ENCODE measurements at places on chromosomes 6 and 20.

GRCh38 chr6:151763938-151764680, 43.4 kb upstream of the ESR1 start:
- no peak for DNase-seq

DNA sequence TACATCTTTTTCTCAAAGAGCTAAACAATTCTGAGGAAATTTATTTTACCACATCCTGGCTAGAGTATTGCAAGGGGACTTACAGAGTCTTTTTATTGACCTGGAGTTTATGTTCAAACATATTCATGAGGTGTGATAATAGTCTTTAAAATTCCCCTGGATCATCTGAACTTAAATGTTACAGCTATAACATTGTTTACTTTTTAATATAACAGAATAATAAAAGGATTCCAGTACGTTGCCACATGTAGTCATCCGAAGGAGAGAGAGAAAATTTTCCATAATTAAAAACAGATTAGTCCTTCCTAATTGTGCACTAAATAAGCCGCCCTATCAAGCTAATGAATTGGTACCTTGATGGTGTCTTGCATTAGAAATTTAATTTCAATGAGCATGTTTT, 765.4 kb upstream of the MAP3K7 start:
- DNase-seq: no peak

DNA sequence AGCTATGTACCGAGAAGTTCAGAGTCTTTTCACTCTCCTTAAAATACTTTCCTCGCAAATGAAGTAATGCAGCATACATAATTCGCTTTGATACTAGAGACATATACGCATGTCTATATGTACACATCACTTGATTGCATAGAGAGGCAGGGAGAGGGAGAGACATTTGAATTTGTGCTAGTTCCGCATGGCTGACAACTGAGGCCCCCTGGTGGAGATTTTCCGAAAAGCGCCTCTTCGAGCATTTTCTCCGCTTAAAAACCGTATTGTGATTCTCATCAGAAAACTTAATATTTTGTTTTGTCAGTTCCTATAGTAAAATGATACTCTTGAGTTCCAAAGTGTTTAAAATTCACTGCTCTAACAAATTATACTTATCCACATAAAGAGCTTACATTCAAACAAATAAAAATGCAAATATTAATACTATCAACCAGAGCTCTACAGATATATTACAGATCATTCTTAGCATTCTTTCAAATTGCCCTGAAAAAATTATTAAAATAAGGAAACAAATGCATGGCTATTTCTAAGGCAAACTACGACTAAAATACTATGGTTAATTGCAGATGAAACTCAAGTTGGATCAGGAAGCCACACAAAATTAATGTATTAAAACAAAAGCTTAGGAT, 637 bp downstream of the MYLK4 start:
- no peak for DNase-seq

DNA sequence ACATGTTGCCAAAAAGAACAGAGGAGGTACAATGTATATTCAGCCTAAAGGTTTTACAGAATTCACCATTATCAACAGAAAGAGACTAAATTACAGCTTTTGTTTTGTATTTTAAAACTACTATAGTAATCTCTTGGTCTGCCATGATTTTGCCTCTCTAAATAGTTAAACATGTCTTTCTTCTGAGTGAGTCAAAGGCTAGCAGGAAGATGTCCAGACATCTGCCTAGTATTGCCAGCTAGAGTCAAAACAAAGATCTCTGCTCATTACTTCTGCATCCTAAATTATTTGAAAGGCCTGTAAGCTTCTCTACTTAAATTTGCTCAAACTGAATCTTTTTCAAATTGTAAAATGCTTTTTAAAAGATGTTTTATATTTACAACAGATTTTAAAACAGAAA, 8.8 kb downstream of the ASF1A start:
- no peak for DNase-seq

- no peak for DNase-seq
Observed at GRCh38 chr6:118974790-118975189, 39.8 kb upstream of the MCM9 start.

GRCh38 chr6:34813028-34813713, 21.3 kb downstream of the BLTP3A start:
- DNase-seq: no peak

- no peak for DNase-seq
Observed at GRCh38 chr20:46621492-46621891, 29.8 kb downstream of the SLC13A3 start.

GRCh38 chr6:297571-298232, 5.4 kb downstream of the DUSP22 start:
- no peak for DNase-seq

DNA sequence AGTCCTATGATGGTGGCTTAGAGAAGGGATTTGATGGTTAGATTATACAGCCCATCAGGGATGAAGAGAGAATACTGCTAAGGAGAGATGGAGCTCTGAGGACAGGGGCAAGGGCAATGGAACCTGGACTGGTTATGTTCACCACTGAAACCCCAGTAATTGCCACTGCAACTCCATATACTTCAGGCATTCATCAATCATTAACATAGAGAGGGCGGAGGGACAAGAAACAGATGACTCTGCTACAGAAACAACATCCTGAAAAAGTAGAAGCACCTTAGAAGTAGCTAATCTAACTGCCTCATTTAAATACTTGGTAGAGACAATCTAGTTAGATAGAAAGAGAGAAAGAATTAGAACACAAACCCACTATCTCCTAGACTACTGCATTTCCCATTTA, 89.8 kb downstream of the MDN1 start:
- DNase-seq: no peak

GRCh38 chr20:13492001-13492481, 146.7 kb downstream of the TASP1 start:
- no peak for DNase-seq

- peak; percentile 48 for DNase-seq
Observed at GRCh38 chr6:106223300-106223930, 102.1 kb downstream of the ATG5 start.

- DNase-seq: no peak
Observed at GRCh38 chr6:15946701-15947385, 182.0 kb upstream of the MYLIP start.

DNA sequence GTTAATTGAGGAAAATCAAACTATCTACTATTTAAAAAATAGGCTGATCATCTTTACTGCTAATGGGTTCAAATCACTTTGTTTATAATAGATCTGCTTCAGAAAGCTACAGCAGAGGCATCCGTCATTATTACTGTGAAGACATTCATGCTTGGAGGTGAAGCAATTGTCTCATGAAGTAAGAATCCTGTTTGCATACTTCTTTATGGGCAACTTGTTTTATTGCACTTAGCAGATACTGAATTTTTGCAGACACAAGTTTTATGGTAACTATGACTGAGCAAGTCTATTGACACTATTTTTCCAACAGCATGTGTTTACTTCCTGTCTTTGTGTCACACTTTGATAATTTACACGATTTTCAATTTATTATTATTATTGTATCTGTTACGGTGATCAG, 573.9 kb downstream of the RFPL4B start:
- no peak for DNase-seq

- no peak for DNase-seq
Observed at GRCh38 chr6:87807475-87807874, 105.4 kb upstream of the AKIRIN2 start.

GRCh38 chr6:166595949-166596348, 9.5 kb upstream of the RAMACL start:
- DNase-seq: no peak

- DNase-seq: no peak
Observed at GRCh38 chr20:34337982-34338726, 24.9 kb upstream of the ITCH start.

GRCh38 chr6:6940031-6941025, 167.4 kb upstream of the RREB1 start:
- no peak for DNase-seq

DNA sequence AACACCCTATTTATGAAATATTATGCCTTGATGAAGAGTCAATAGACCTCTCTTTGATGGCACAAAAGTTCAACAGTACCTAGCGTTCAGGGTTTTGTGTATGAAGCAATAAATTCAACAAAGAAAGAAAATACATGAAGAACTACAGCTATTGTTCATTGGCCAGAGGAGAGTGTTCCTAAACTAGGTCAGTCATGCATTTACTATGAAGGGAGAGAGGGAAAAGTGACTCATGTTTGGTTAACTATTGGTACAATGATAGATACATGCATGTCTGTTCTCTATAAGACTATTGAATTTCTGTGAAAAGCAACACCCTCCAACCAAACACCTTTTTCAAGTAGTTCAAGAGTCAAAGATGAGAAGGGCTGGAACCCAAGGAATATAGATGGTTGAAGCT, 50.7 kb downstream of the CLIC5 start:
- no peak for DNase-seq

DNA sequence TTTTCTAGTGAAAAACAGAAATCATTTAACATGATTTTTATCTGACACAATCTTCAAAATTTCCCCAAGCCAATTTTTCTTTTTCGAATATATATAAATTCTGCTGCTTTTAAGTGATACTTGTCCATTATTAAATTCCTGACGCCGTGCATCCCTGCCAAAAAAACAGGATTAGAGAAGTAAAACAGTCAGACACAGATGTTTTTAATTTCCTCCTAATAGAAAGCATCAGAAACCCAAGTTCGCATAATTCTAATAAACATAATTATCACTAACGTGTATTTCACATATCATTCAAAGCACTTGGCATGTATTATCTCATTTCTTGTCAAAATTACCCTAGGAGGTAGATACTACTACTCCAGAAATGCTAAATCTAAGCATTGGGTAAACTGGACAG, 179.5 kb downstream of the ZFP64 start:
- DNase-seq: no peak

DNA sequence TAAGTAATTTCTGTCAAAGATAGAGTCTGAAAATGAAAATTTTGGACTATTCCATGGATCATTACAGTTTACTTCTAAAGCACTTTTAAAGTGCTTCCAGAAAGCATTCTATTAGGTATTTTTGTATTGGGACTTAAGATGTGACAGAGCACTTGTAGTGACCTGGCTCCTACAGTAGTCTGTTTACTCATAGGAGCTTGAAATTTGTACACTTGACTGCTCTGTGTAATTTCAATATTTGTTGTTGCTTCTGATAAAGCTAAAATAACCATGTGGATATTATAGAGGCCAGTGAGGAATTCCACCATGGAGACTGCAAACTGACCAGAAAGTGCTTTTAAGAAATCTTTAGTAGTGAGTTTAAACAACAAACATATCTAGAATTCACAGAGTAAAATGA, 10.3 kb downstream of the NFYA start:
- no peak for DNase-seq

- DNase-seq: no peak
Observed at GRCh38 chr6:19841181-19841580, 4.0 kb downstream of the ID4 start.

GRCh38 chr6:167791780-167792478, 34.8 kb upstream of the AFDN start:
- DNase-seq: no peak

All from T-helper 22 cell (primary cell).